ENCODE measurements at places on chromosomes 3 and 15.

DNA sequence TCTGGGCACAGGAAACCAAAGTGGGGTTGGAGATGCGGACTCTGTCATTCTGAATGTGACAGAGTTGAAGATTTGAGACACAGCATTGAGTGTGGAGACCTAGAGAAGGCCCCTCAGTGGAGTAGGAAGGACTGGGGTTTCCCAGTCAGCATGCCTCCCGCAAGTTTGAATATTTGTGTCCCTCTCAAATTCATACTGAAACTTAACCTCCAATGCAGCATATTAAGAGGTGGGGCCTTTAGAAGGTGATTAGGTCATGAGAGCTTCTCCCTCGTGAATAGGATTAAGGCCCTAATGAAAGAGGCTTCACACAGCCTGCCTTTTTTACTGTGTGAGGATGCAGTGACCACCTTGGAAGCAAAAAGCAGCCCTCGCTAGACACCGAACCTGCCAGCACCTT lies 8.0 kb downstream of the HDDC3 start:
- DNase-seq = peak; percentile 40

DNA sequence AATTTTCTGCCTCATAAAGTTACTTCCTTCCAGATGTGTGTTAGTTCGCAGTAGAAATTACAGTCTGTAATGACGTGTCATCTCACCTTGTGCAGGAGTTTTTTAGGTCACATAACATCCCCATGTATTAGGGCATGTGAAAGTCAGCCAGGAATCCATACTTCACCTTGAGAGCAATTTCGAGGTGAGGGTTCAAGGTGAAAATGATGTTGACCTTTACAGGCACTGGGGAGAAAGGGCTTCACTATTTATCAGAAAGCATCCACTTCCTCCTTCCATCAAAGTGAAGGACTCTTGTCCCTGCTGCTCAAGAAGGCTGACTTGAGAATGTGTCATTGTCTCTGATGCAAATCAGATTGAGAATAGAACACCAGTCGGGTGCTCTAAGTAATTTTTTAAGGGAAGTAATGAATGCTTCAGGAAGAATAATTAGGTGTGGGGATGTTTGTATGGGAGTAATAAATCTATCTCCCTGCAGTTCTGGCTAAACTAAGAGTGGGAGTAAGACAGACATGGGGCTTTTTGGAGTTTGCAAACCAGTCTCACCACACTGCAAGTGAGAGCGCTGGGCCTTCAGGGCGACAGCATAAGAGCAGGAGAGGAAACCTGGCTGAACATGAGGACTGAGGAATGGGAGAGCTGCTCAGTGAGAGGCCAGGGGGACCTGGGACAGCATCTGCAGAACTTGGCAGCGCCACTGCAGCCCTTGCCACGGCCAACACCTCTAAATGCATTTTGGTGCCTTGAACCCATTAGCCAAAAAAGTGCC lies 85.9 kb upstream of the IL12A start:
- DNase-seq = no peak

DNA sequence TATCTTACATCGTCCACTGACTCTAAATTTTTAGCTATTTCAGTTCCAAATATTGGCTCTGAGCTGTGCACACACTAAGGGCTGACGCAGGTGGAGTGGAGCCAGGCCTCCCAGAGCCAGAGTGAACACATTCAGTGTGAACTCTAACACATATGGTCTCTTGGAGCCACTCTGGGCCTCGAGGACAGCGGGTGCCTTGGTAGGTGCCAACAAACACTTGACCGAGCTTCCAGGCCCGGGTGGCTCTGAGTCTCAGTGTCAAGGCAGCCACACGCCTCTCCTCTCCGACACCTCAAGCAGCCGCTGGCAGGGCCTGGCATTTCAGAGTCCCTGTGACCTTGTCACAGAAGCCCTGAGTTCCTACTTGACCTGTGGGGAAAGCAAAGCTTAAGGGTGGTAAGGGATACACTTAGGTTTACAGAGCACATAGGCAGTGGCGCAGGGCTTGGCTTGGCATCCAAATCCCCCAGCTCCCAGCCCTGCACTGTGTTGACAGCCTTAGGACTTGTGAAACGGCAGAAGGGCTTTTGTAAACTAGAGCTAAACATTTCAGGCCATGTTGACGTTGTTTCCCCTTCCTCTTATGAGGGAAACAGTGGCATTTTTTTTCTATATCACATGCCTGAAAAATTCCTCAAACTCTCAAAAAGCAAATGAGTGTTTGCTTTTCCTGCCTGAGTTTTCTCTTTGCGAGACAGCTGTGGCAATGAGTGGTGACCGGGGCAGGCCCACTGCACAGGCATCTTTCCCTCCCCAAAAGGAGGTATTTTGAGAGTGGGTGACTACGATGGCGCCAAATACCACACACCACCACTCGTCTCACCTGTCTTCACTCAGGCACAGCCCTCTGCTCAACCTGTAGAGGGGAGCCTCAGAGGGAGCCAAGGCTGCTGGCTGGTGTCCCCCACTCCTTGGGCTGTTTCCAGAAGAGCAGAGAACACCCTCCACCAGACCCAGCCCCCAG lies 60.8 kb downstream of the DAPK2 start:
- no peak for DNase-seq

DNA sequence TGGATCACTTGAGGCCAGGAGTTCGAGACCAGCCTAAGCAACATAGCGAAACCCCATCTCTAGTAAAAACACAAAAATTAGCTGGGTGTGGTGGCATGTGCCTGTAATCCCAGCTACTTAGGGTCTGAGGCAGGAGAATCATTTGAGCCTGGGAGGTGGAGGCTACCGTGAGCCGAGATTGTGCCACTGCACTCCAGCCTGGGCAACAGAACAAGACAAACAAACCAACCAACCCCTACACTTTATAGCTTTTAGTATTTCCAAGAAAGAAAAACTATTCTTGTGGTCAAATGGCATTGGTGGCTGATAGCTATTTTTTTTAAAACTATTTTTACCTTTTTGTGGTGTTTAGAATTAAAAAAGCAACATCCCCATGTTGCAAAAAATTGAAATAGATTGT lies 7.2 kb downstream of the TMEM45A start:
- no peak for DNase-seq

DNA sequence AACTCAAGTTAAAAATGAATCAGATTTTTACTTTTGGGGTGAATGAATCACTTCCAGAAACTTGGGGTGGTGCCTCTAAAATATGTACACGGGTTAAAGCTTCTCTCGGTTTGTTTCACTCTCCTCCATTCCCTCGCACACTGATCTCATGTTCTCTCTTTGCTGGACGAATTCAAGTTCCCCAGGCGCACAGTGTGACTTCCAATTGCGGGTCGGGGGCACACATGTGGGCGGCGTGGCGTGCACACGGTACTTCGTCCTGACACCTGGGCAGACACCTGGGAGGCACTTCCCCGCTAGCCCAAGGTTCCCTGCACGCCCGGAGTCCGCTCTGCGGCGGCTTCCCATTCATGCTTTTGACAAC lies 692 bp downstream of the SCAANT1 start:
- DNase-seq = no peak

GRCh38 chr3:156803952-156804741 lies 22.0 kb upstream of the LEKR1 start:
- no peak for DNase-seq

All from stimulated activated naive CD8-positive, alpha-beta T cell treated with anti-CD3 and anti-CD28 coated beads, Interleukin-15, amount 100 ng/mL, for 72 hours (primary cell).